Breast epithelium (tissue), 4 donors: ENCODE measurements at places on chromosomes 16 and 17. TPM values are rescaled to one million over a fixed set of nuclear protein-coding genes. Genes with fewer than 3 reads are reported as not detected.
A peak's percentile ranks its signal among the peaks of the same experiment; 100 is the strongest.

Gene AIPL1
- not detected for total RNA-seq

Gene FN3K
- total RNA-seq: 4.5 TPM

Gene NGFR
- 27.8 TPM for total RNA-seq

DNA sequence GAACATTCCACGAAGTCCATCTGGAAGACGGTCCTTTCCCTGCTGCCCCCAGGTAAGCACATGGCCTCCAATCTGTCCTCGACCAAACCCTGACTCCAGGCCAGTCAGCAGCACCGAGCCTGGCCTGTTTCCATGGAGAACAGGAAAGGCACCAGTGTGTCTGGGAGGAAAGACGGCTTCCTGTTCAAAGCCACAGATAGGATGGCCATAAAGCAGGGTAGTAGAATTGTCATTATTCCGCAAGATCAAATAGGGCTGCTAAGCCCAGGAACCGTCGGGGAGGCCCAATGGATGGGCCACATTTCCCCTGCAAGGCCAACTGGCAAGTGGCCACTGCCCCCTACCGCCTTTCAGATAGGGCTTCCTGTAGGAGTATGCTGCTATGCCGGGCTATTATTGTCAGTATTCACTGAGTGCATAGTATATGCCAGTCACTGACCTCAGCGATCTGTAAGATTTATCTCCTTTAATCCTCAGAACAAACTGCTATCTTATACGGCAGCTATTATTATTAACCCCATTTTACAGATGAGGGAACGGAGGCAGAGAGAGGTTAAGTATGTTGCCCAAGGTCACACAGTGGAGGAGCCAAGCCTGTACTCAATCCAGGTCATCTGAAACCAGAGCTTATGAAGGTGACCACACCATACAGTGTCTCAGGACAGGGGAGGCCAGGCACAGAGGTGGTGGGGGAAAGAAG, 23.0 kb upstream of the PLCG2 start:
- H3K4me1 ChIP-seq: no peaks in the 10 kb centered on the region
- H3K36me3 ChIP-seq: no peaks in the 10 kb centered on the region
- H3K27me3 ChIP-seq: no peaks in the 10 kb centered on the region
- H3K27ac ChIP-seq: no peak overlapping the region
- DNase-seq: no peak

DNA sequence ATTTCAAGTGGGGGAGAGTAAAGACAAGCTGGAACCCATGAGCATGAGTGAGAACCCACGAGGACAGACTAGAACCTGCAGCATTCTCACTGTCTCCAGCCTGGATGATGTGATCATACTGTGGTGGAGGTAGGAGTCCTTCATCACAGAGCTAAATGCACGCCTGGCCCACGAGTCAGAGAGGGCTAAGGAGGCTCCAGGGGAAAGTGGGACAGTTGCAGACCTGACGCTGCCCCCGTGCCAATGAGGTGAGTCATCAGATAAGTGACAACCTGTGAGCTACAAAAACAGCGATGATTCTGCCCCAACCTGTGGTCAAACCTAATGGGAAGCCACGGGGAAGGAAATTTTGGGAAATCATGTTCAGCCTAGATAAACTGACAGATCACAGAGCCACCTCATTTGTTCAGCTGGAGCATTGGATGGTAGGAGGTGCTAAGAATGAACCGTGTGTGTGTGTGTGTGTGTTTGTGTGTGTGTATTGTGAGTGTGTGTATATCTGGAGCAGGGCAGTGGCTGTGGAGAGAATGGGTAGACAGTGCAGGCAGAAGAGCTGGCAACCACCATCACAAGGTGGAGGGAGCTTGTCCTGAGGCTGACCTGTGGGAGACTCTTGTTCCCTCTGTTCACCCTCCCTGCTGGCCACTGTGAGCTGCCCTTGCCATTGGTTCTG, 131.8 kb downstream of the UTP18 start:
- no peaks in the 10 kb centered on the region for H3K36me3 ChIP-seq

- H3K36me3 ChIP-seq: no peaks in the 10 kb centered on the region
- DNase-seq: no peak
- H3K27ac ChIP-seq: no peak overlapping the region
Measured at GRCh38 chr17:79866791-79867518, 27.7 kb upstream of the CBX4 start.

DNA sequence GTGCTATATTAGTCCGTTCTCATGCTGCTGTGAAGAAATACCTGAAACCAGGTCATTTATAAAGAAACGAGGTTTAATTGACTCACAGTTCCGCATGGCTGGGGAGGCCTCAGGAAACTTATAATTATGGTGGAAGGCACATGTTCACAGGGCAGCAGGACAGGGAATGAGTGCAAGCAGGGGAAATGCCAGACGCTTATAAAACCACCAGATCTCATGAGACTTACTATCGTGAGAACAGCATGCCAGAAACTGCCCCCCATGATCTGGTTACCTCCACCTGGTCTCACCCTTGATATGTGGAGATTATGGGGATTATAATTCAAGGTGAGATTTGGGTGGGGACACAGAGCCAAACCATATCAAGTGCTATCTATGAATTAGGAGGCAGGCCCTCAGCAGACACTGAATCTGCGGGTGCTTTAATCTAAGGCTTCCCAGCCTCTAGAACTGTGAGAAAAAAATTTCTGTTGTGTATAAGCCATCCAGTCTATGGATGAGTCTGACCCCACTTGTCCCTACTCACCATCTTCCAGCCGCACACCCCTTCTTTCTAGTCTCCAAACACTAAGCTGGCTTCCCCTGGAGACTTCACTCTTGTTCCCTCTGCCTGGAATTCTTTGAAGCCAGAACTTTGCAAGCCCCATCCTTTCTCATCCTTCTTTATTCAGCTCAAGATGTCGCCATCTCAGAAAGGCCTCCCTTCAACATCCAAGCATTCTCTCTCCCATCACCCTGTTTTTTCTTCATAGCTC, 772 bp upstream of the NUP93 start:
- no peaks in the 10 kb centered on the region for H3K36me3 ChIP-seq
- H3K4me3 ChIP-seq: peak overlapping the region; percentile 86
- no peak for DNase-seq
- no peaks in the 10 kb centered on the region for H3K4me1 ChIP-seq
- peak overlapping the region; percentile 85 for H3K27ac ChIP-seq
- no peaks in the 10 kb centered on the region for H3K27me3 ChIP-seq
